ENCODE measurements at places on chromosomes 12 and 14. TPM values are rescaled to one million over a fixed set of nuclear protein-coding genes. Genes with fewer than 3 reads are reported as not detected.

Gene KIF5A
- 101 TPM for total RNA-seq

Gene AJUBA
- 27.7 TPM for total RNA-seq

Gene NEMP1
- total RNA-seq = 13.2 TPM

Gene APOLD1
- total RNA-seq = 36.1 TPM
